ENCODE measurements at places on chromosomes 3 and 15. TPM values are rescaled to one million over a fixed set of nuclear protein-coding genes. Genes with fewer than 3 reads are reported as not detected.

- H3K4me3 ChIP-seq, result no peak overlapping the region
- no peaks in the 10 kb centered on the region for H3K27me3 ChIP-seq
- H3K4me1 ChIP-seq, result no peaks in the 10 kb centered on the region
Measured at GRCh38 chr3:175554801-175555200, 695.7 kb downstream of the NAALADL2 start.

DNA sequence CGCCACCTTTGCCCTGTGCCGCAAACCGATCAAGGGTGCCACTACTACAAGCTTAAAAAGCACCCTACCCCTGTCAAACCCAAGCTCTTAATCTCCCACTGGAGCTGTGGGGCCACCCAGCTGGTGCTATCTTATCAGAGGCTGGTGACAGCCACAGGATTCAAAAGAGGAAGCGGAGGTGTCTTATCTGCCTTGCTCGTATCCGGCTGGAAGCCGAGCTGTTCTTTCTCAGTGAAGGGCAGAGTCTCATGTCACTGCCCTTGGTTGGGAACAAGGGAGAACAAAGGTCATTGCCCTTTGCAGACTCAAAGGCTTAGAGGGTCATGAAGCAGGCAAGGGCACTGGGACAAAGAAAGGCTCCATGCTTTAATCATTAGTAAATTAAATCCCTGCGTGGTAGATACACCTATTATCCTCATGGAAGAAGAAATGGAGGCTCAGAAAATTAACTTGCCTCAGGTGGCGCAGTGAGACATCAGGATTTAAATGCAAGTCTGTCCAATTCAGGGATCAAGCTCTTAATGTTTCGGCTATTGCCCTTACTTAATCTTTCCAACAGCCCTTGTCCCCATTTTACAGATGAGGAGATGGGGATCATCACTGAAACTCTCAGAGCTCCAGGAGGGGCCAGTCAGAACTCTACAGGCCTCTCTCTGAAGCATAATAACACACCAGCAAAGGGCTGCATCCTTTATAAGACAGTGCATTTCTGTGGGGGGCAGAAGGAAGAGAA is 360.0 kb upstream of the PROK2 start:
- H3K4me3 ChIP-seq, result no peak overlapping the region
- no peaks in the 10 kb centered on the region for H3K27me3 ChIP-seq
- DNase-seq, result no peak
- no peaks in the 10 kb centered on the region for H3K36me3 ChIP-seq

DNA sequence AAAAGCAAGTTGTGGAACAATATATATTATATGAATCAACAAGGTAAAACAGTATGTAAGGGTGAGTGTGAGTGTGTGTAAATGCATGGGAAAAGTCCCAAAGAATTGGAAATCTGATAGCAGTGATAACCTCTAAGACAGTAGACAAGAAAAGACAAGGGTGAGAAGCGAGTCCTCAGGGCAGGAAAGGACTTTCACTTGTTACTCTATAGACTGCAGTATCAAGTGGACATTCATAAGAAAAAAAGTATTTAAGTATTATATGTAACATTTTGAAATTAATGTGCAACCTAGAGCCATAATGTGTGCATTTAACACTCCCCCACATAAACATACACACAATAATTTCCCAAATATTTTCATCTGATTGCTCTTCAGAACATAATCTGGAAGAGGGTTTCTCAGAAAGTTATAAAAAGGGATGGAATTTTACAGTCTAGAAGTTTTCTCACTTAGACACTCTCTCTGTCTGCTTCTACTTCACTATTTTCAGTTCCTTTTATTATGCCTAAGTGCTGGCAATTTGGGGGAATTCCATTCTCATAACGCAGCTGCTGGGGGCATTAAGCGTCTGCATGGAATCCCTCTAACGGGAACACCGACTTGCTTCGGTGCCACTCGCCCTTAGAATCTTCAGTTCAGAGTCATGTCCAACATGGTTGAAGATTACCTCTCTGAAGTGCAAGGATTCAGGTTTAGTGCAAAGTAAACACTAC is 50.0 kb upstream of the CDIN1 start:
- no peaks in the 10 kb centered on the region for H3K36me3 ChIP-seq
- H3K27me3 ChIP-seq, result no peaks in the 10 kb centered on the region
- DNase-seq, result no peak
- H3K27ac ChIP-seq, result no peak overlapping the region
- no peaks in the 10 kb centered on the region for H3K4me1 ChIP-seq
- H3K4me3 ChIP-seq, result no peak overlapping the region

DNA sequence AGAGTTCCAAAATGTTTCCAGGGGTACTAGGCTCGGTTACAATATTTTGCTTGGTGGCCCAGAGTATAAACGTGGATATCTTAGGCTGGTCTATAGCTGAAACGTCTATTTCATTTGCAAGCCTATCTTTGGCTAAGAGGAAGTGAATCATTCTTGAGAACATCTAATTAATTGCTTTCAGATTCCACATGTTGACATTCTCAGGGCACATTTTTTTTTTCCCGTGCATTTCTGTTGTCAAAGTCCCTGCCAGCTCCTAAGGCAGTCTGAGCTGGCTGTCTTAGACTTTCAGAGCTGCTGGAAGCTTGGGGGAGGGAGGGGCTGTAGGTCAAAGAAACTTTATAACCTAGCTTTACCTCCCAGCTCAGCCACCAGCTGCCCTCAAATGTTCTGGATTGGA is 23.2 kb upstream of the LAMP3 start:
- no peaks in the 10 kb centered on the region for H3K36me3 ChIP-seq
- no peak overlapping the region for H3K27ac ChIP-seq
- H3K27me3 ChIP-seq, result no peaks in the 10 kb centered on the region
- H3K4me1 ChIP-seq, result no peaks in the 10 kb centered on the region
- no peak for DNase-seq
- H3K4me3 ChIP-seq, result no peak overlapping the region

SLC22A13 gene
- total RNA-seq, result 1.1 TPM
